ENCODE measurements at places on chromosomes 5 and 9.

- DNase-seq = no peak
Measured at GRCh38 chr9:89638359-89638758, 33.5 kb downstream of the GADD45G start.

DNA sequence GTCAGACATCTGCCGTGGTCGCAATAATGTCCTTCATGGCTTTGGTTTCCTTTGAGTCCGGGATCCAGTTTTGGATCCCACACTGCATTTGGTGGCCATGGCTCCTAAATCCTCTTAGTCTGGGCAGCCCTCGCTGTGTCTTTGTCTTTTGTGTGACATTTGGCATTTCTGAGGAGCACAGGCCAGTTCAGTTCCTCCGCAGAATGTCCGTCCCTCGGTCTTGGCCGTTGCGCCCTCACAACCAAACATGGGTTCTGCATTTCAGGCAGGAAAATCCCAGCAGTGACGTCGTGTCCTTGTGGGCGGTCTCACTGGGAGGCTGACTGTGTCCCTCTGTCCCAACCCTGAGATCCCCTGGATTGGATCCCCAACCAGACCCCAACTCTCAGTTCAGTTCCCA lies 172.9 kb upstream of the PPP1R26 start:
- no peak for DNase-seq

- no peak for DNase-seq
Measured at GRCh38 chr5:141824717-141825116, 53.5 kb downstream of the PCDH1 start.

- no peak for DNase-seq
Measured at GRCh38 chr9:7303907-7304626, 495.5 kb downstream of the DMAC1 start.

- no peak for DNase-seq
Measured at GRCh38 chr9:30280229-30280900, 2104.1 kb upstream of the ACO1 start.

DNA sequence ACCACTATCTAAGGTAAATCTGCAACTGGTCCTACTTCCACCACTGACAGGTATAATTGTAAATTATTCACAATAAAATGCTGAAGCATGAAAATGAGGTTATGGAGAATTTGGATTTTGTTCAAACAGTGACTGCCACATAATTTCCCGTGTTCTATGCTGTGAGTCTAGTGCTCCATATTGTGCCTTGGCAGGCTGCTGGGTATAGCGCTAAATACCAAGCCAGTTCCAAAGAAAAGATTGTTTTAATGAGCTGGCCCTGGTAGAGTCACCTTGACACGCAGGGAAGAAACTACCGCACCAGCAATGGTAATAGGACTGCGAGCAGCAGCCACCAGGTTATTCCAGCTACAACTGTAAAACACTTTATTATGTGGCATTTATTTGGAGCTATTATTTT lies 30.4 kb downstream of the PSMB7 start:
- DNase-seq = no peak

GRCh38 chr5:122877518-122877917 lies 32.1 kb downstream of the SNX24 start:
- no peak for DNase-seq

Data from fibroblast of mammary gland (primary cell).